ENCODE measurements at places on chromosomes 6 and 20.

DNA sequence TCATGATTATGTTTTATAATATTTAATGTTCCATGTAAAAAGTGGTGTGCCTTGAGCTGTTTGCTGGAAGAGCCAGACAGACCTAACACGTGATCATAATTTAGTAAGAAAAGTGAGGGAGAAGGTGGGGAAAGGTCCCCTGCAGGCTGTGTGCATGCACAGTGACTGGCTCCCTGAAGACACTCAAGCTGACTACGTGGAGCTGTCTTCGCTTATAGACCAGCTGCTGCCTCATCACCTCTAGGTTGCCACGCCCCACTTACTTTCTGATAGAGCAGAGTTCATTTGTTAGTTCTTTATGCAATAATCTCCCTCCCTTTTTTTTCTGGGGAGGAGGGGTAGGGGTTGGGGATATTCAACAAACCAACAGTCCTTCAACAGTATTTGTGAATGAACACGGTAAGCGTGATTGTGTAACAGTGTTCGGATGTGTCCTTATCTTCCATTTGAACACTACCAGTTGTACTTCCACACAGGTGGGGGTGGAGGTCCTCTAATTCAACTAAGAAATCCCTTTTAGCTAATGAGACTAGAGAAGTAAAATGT, 157.3 kb downstream of the BACH2 start:
- no peak for DNase-seq

DNA sequence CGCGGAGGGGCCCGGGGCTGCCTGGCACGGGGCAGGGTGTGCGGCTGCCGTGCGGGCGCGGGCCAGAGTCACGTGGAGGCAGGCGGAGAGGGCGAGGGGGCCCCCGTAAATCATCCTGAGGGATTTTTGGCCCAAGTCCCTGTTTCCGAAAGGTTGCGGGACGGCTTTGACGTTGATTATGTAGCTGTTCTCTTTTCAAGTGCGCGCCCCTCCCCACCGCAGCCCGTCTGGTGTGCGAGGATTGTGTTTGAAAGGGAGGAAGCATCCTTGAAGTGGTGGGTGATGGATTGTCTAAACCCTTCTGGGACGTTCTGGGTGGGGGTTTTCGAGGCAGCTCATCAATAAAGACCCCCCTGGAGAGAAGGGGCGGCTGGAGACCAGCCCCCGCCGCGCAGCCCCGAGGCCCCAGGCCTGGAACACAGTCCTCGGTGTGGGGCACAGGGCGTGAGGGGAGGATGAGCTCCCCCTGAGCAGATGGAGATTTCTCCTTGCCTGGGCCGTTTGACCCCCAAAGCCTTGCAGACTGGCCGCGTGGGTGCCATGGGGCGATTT, 7.0 kb upstream of the FOXF2 start:
- no peak for DNase-seq

- no peak for DNase-seq
These were observed 40.2 kb downstream of the TP53INP2 start for GRCh38 chr20:34744340-34744739.

DNA sequence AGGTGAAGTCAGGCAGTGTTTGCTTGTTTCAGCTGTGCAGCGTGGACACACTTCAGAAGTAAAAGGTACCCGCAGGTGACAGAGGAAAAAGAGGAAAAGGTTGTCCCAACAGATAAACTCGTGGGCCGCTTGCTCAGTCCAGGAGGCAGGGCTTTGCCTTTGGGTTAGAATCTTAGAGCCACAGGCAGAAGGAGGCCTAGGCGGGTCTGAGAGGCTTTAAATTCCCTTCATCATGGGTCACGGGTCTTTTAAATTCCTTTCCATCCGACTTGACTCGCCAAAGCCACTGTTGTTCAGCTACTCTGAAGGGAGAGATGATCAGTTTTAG, 48.2 kb downstream of the AGPAT4 start:
- no peak for DNase-seq

DNA sequence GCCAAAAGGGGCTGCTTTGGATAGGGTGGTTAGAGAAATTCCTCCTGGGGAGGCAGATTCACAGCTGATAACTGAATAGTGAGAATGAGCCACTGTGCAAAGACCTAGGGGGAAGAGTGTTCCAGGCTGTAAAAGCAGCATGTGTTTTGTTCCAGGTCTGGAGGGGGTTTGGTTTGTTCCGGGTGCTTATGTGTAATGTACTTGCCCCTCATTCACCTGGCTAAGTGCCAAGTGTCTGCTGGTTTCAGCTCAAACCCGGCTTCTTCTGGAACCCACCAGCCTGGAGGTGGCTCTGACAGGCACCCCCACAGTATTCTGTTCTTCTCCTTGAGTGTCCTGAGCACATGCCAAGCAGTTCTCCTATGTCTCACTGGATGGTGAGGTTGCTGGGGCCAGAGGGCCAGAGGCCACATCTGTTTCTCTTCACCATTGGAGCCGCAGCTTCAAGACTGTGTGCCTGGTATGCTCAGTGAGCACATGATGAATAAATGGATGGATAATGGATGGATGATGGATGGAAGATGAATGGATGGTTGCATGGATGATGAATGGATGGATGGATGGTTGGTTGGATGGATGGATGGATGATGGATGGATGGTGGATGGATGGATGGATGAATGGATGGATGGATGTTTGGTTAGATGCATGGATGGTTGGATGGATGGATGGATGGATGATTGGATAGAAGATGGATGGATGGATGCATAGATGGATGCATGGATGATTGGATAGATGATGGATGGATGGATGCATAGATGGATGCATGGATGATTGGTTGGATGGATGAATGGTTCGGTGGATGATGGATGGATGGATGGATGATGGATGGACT, 227.6 kb downstream of the BMP7 start:
- DNase-seq: no peak

DNA sequence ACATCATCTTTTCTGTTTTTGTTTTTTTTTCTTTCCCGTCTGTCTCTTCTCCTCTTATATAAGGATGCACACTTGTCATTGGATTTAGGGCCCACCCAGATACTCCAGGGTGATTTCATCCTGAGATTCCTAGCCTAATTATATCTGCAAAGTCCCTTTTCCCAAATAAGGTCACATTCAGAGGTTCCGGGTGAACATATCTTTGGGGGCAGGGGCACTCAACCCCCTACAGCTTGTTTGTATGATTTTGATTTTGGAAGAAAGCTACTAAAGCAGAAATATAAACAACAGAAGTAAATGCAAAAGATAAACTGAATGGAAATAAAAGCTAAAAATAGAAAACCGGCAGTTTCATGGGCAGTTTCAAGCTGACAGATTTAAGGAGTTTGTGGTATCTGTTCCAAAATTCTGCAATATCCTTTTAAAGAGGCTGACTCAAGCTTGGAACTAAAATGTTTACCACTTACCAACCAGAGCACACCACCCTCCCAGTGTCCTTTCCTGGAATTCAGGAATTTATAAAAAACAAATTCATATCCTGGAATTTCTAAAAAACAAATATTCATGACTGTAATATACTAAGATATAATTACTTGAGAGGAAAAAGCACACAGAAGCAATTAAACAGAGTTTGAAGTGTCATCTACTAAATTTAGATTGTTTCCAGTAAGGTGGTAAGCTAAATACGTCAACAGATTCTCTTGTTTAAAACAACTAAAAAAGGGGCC, 100.0 kb upstream of the CARMIL1 start:
- no peak for DNase-seq

GRCh38 chr20:56605261-56605996, 23.7 kb upstream of the TFAP2C start:
- no peak for DNase-seq

GRCh38 chr6:137353842-137354397, 134.7 kb upstream of the IFNGR1 start:
- no peak for DNase-seq

- DNase-seq: no peak
These were observed 28.1 kb downstream of the INSM1 start for GRCh38 chr20:20395903-20396568.

DNA sequence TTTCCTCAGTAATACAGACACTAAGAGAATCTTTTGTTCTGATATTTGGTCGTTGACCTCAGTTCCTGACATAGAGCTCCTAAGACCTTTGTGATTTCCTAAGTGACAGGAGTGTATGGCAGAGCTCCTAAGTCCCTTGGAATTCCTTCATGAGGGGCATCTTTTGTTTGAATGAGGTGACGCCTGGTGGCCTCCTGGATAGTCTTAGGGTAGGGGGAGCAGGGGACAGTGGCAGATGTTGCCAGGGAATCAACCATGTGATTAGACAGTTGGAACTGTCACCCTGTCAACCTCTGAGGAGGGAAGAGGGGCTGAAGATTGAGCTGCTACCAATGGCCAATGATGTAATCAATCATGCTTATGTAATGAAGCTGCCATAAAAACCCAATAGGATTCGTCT, 67.0 kb downstream of the DST start:
- no peak for DNase-seq

DNA sequence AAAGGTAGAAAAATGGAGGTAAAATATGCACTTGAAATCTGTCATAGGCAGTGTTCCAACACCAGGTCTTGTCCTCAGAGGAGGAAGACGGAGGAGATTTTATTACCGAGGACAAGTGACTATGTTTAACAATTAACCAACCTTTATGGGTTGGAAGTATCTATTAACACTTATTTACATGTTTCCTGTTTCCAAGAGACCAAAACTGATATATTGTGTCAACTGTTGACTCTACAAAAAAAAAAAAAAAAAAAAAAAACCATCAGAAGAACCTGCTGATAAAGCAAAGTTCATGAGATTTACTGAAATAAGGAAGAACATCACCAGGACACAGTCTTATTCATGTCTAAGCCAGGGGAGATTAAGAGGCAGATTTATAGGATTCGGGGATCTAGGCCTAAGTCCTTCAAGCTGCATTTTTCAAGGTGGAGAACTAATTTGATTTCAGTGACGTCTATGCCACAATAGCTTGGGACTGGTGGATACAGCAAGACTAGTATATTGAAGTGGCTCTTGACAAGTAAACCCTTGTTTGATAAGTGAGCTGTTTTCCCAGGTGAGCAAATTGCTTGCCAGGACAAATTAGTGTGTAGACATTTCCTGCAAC, 126.6 kb upstream of the NAA20 start:
- DNase-seq: no peak

GRCh38 chr6:36650848-36651478, 27.6 kb upstream of the CDKN1A start:
- no peak for DNase-seq

DNA sequence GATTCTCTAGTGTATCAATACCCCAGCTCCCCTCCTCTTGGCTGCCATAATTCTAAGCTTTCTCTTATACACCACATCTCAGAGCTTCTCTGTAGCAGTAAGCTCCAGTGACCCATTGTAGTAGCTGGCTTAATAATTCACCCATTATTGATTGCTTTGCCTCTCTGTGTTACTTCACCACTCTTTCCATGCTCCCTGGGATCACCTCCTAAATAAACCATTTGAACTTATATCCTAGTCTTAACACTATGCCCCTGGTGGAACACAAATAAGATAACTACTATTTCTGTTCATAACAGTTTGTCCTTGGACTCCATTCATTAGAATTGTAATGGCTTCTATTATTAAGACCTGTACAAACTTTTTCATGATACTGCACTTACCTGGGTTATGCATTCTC, 758.9 kb downstream of the KIF16B start:
- no peak for DNase-seq

- no peak for DNase-seq
These were observed 7.9 kb upstream of the GMNN start for GRCh38 chr6:24766680-24767462.

DNA sequence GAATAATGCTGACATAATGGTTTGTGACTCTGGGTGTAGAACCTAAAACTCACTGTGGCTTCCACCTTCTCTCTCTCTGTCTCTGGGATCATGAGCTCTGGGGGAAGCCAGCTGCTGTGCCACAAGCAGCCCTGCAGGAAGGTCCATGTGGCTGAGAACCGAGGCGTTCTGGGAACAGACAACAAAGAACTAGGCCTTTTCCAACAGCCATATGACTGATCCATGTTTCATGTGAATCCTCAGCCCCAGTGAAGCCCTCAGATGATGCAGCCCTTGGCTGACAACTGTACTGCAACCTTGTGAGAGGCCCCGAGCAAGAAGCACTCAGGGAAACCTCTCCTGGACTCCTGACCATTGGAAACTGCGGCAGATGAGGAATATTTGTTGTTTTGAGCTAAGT, 56.6 kb downstream of the HLA-G start:
- no peak for DNase-seq

- no peak for DNase-seq
These were observed 259.6 kb upstream of the PLCB4 start for GRCh38 chr20:8809107-8809953.

DNA sequence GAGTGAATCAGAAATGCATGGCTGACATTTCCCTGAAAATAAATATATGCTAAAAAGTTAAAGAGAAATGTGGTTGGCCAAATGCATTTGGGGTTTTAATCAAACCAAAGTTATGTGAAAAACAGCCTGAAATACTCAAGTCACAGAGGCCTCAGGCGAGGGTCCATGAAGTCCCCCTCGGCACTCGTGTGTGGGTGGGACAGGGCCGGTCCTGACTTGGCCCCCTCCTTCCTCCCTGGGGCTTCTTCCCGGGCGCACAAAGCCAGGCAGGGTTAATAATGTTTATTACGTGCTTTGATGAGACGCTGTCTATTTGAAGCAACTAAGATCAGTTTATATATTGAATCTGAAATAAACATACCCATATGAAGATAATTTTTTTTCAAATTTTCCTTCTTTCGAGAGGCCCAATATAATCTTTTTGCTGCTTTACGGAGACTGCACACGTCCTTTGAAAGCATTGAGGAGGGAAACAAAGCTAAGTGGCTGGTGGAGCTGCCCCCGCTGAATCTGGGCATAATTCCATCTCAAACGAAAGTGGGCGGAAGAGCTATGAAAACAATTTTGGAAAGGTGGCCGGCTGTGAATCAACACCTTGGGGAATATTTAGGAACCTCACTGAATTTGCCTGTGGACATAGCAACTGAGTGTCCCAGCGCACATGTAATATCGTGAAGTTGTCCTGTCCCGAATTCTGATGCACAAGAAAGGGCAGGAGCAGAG, 55.8 kb upstream of the SMOC2 start:
- DNase-seq: no peak

- DNase-seq: no peak
These were observed 113.4 kb downstream of the EYA2 start for GRCh38 chr20:47007826-47008655.

GRCh38 chr6:126620719-126621118, 280.8 kb downstream of the CENPW start:
- DNase-seq: no peak
